ENCODE measurements at places on chromosomes 4 and X. TPM values are rescaled to one million over a fixed set of nuclear protein-coding genes. Genes with fewer than 3 reads are reported as not detected.

DMRTC1 gene
- not detected for total RNA-seq

SLC9B1 gene
- 0.24 TPM for total RNA-seq

GAR1 gene
- 6.7 TPM for total RNA-seq

SMARCA1 gene
- total RNA-seq: 39.3 TPM

F8A2 gene
- not detected for total RNA-seq

QDPR gene
- 6.1 TPM for total RNA-seq

DNA sequence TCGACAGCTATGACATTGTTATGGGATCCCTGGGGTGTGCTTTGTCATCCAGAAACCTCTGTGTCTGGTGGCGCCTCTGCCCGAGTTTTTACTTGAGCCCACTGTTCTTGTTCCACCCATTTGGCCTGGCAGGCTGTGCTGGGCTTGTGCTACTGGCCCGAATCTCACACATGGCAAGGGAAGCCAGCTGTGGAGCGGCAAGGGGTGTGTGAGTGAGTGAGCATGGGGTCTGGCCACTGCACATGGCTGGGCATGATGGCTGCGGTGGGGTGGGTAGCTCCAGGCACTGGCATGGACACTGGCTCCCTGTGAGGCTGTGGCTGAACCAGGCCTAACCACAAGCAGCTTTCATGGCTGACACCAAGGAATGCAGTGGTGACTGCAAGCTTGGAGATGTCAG is 89.2 kb downstream of the DACH2 start:
- no peak for DNase-seq

DNA sequence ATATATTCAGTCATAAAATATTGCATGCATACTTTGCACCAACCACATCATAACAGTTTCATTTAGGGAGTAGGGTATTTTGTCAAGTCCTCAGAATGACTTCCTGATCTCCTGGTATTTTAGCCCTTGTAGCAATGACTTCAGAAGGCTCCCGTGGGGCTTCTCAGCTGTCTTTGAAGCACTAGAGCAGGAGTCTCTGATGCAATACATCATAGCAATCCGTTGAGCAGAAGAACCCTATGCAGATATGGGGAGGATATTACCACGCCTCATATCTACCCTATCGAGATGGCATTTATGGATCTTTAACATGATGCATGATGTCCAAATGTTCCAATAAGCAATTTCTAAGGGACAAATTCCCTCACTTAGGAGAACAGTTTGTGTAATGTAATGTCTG is 373.7 kb upstream of the FTHL17 start:
- DNase-seq: no peak

GRCh38 chrX:40153345-40154249 is 55.8 kb upstream of the BCOR start:
- peak; percentile 85 for DNase-seq

DNA sequence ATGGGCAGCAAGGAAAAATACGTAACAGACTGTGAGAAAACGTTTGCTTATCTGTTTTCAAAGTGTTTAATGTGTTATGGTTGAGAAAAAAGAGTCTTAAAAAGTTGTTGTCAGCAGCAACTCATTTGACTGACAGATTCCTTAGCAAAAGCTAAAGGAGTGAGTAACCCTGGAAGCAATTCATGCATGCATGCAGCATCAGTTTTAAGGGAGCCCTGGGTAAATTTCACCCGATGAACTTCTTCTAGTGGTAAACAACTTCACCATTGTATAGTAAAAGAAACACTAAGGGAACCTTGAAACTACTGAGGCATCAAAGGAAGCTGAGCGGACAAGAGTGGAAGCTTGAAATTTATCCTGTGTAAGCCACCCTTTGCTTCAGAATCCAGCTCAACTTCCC is 583.2 kb upstream of the INTU start:
- DNase-seq: no peak
